Dermis microvascular lymphatic vessel endothelial cell (primary cell): ENCODE measurements at places on chromosomes 12 and 14. TPM values are rescaled to one million over a fixed set of nuclear protein-coding genes. Genes with fewer than 3 reads are reported as not detected.

ANO4 gene
- 1.5 and 1.7 TPM in 2 replicates for total RNA-seq

TAS2R31 gene
- 1.2 and 2.3 TPM in 2 replicates for total RNA-seq

DNA sequence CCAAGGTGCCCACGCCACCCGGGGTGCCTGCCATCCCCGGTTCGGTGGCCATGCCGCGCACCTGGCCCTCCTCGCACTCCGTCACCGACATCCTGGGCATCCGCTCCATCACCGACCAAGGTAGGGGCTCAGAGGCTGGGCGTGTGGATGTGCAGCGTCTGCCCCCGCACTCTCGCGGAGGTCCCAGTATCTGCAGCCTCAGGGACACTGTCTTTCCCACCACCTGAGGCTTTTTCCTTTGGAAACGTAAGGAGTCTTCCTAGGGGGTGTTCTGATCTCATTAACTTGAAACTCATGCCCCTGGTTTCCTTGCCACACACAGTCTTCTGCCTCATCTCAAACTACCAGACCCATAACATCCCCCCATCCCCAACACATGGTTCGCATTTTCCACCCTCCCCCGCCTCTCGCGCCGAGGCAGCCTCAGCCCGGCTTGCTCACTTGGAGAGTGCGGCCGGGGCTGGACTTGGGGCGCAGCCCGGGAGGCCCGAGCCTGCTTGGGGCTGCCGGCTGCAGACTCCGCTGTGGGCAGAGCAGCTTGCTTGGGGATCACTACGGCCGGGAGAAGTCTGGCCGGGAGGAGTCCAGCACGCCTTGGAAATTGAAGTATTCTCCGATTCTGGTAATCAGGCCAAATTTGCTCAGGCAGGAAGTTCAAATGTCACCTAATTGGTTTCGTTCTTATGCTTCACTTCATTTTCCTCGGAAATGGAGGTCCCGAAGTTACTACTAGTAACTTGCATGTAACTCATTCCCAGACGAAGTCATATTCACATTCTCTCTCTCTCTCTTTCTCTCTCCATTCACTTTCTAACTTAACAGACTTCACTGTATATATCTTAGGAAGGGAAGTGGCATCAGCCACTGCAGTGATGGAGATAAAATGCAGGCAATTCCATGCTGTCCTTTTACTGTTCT lies 2.0 kb downstream of the PAX9 start:
- DNase-seq: no peak

GRCh38 chr14:23694949-23695663 lies 58.9 kb downstream of the DHRS2 start:
- peak; percentile 53 for DNase-seq

GRCh38 chr12:65825507-65826352 lies 1.4 kb downstream of the HMGA2 start:
- peak; percentile 64 for DNase-seq
